Activated CD8-positive, alpha-beta T cell treated with anti-CD3 and anti-CD28 coated beads for 36 hours (primary cell): ENCODE measurements at places on chromosomes 2 and 18. TPM values are rescaled to one million over a fixed set of nuclear protein-coding genes. Genes with fewer than 3 reads are reported as not detected.

DNA sequence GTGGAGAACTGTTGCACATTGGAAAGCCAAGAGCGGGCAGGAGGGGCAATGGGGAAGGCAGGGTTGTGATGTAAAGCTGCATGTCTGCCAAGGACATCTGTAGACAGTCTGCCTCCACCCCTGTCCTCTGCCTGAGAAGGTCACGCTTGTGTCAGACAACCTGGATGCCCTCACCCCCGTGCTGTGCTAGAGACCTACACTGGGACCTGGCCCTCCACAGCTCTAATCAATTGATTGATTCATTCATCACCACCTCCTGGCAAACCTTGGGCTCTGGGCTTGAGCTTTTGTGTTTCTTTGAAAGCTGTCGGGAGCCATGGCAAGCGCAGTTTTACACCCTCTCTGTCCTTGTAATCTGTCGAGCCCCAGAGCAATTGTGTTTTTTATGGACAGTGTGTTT is 41.1 kb downstream of the MARCO start:
- DNase-seq: no peak
- H3K27ac ChIP-seq: no peak overlapping the region
- no peaks in the 10 kb centered on the region for H3K36me3 ChIP-seq
- H3K4me1 ChIP-seq: no peaks in the 10 kb centered on the region

DNA sequence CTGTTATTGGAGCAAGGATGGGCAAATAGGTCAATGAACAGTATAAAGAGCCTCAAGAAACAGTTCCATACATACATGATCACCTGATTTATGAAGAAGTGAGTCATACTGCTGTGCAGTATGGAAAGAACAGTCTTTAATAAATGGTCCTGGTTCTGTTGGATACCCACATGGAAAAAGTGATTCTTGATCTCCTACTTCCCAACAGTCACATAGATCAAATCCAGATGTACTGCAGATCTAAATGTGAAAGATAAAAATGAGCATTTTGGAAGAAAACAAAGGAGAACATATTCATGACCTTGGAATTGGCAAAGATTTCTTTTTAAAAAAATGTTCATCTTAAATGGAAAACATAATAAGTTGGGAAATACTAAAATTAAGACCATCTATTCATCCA is 75.8 kb downstream of the CCDC148 start:
- no peak overlapping the region for H3K4me3 ChIP-seq
- no peak overlapping the region for H3K27ac ChIP-seq
- DNase-seq: no peak

The DUSP28 gene
- 6.2 TPM for total RNA-seq

DNA sequence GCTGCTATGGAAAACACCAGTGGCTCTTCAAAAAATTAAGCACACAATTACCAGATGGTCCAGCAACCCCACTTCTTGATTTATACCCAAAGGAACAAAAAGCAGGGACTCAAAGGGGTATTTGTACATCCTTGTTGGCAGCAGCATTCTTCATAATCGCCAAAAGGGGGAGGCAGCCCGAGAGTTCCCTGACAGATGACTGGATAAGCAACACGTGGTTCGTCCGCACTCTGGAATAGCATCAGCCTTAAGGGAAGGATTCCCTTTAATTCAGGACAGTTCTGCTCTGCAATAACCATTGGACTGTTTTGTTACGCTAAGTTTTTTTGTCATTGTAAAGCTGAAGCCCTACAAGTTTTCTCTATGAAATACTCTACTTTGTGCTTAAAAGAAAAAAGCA is 76.7 kb upstream of the TWIST2 start:
- H3K27ac ChIP-seq: no peak overlapping the region
- peaks cover 23% of the 10 kb centered on the region for H3K27me3 ChIP-seq
- no peak overlapping the region for H3K4me3 ChIP-seq
- no peaks in the 10 kb centered on the region for H3K4me1 ChIP-seq

DNA sequence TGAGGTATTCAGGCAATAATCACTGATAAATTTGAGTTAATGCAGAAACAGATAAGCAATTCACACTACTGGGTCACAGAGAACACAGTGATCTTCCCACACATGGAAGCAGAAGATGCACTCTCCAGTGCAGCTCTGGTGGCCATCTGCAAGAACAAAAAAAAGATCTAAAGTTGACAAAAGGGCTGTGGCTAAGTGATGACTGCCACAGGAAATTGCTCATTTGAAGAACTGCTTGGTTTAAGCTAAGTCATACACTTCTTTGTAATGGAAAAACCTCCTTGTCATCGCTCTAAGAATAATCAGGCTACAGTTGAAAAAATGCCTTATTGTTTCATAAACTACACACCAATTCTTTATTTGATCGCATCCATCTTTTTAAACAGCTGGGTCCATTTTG is 115.1 kb downstream of the DTNB start:
- no peaks in the 10 kb centered on the region for H3K27me3 ChIP-seq
- DNase-seq: peak; percentile 71
- H3K36me3 ChIP-seq: peaks cover 10% of the 10 kb centered on the region
- no peak overlapping the region for H3K4me3 ChIP-seq

- no peak overlapping the region for H3K4me3 ChIP-seq
- no peak for DNase-seq
- H3K27me3 ChIP-seq: no peaks in the 10 kb centered on the region
- no peaks in the 10 kb centered on the region for H3K4me1 ChIP-seq
Observed at GRCh38 chr2:99600981-99601651, 111.3 kb upstream of the REV1 start.

The RTP5 gene
- total RNA-seq: 0.22 TPM

GRCh38 chr2:214310319-214310718 is 100.5 kb upstream of the VWC2L start:
- no peaks in the 10 kb centered on the region for H3K36me3 ChIP-seq
- DNase-seq: no peak
- no peaks in the 10 kb centered on the region for H3K4me1 ChIP-seq
- no peaks in the 10 kb centered on the region for H3K27me3 ChIP-seq
- H3K27ac ChIP-seq: no peak overlapping the region
- H3K4me3 ChIP-seq: no peak overlapping the region

DNA sequence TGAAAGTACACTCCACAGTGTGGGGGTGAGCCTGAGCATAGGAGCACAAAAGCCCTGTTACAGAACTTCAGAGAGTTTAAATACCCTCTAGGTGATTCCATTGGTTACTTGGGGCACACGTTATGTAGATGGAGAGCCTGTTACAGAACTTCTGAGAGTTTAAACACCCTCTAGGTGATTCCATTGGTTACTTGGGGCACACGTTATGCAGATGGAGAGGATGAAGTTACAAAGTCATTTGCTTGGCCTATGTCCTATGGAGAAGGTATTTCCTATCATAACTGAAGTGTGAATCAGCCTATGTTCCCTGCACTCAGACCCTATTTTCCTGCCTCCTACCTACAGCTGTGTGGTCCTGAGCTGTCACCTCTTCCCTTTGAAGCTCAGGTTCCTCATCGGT is 3.8 kb upstream of the CAPN10 start:
- no peaks in the 10 kb centered on the region for H3K27me3 ChIP-seq
- H3K4me3 ChIP-seq: no peak overlapping the region
- no peak for DNase-seq
- peaks cover 19% of the 10 kb centered on the region for H3K36me3 ChIP-seq
